Neural progenitor cell (in vitro differentiated cells): ENCODE measurements at places on chromosomes 5 and 9. TPM values are rescaled to one million over a fixed set of nuclear protein-coding genes. Genes with fewer than 3 reads are reported as not detected.

The SPINK7 gene
- total RNA-seq: not detected in 2 replicates

The CAVIN4 gene
- 6.1 and 8.8 TPM in 2 replicates for total RNA-seq

The MARCHF6 gene
- total RNA-seq: 90.2 and 151 TPM in 2 replicates

The SPAAR gene
- total RNA-seq: 0.22 TPM in 1 of 2 replicates, not detected in the other

The PARP8 gene
- 32.2 and 38.9 TPM in 2 replicates for total RNA-seq

The RNF180 gene
- 5.5 and 7.0 TPM in 2 replicates for total RNA-seq

The HSPB3 gene
- total RNA-seq: not detected in 2 replicates

The MCCC2 gene
- 19.8 and 20.3 TPM in 2 replicates for total RNA-seq

The TSLP gene
- total RNA-seq: not detected in 2 replicates

The HAVCR1 gene
- total RNA-seq: not detected in 2 replicates

The SEMA6A gene
- 75.3 and 86.4 TPM in 2 replicates for total RNA-seq

The AJM1 gene
- total RNA-seq: 0.77 TPM in 1 of 2 replicates, not detected in the other

The CCL27 gene
- total RNA-seq: 0.37 and 0.67 TPM in 2 replicates

The SHISAL2B gene
- 10.4 and 17.8 TPM in 2 replicates for total RNA-seq

The MED7 gene
- total RNA-seq: 18.6 and 32.5 TPM in 2 replicates

The TEK gene
- 12.3 and 14.6 TPM in 2 replicates for total RNA-seq

The SCAMP1 gene
- 72.8 and 110 TPM in 2 replicates for total RNA-seq

The KYAT1 gene
- 21.7 and 29.1 TPM in 2 replicates for total RNA-seq

The PCDHAC2 gene
- 1.9 and 2.5 TPM in 2 replicates for total RNA-seq

The FAM200C gene
- total RNA-seq: 15.8 and 25.3 TPM in 2 replicates

The BNC2 gene
- total RNA-seq: 1.2 and 2.4 TPM in 2 replicates

The SLC34A1 gene
- not detected in 2 replicates for total RNA-seq

The PCDHGA2 gene
- 0.37 and 0.71 TPM in 2 replicates for total RNA-seq

The TSSK1B gene
- total RNA-seq: not detected in 2 replicates

The ENG gene
- total RNA-seq: 0.19 TPM in 1 of 2 replicates, not detected in the other
